Right lobe of liver (tissue), 6 donors: ENCODE measurements at places on chromosomes 3 and 15. TPM values are rescaled to one million over a fixed set of nuclear protein-coding genes. Genes with fewer than 3 reads are reported as not detected.

The STRA6 gene
- total RNA-seq = not detected

The RHCG gene
- 0.37 TPM for total RNA-seq

DNA sequence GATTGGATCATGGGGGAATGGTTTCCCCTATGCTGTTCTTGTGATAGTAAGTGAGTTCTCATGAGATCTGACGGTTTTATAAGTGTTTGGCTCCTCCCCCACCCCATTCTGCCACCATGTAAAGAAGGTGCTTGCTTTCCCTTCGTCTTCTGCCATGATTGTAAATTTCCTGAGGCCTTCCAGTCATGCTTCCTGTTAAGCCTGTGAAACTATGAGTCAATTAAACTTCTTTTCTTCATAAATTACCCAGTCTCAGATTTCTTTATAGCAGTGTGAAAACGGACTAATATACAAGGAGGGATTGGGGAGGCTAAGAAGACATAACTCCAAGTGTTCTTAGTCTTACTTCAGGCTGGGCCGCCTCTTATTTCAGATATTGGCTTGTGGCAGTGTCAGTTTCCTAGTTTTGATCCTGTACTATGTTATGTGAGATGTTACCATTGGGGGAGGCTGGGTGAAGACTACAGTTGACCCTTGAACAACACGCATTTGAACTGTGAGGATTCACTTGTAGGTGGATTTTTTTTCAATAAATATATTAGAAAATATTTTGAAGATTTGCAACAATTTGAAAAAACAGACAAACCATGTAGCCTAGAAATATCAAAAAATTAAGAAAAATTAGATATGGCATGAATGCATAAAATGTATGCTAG, 44.9 kb downstream of the NMD3 start:
- DNase-seq = no peak
- no peaks in the 10 kb centered on the region for H3K4me1 ChIP-seq
- H3K36me3 ChIP-seq = no peaks in the 10 kb centered on the region
- no peaks in the 10 kb centered on the region for H3K27me3 ChIP-seq

GRCh38 chr15:101436526-101436925, 53.0 kb downstream of the PCSK6 start:
- no peak for DNase-seq
- H3K27ac ChIP-seq = peak overlapping the region; percentile 98
- H3K27me3 ChIP-seq = no peaks in the 10 kb centered on the region
- H3K4me1 ChIP-seq = peaks cover 60% of the 10 kb centered on the region
- no peaks in the 10 kb centered on the region for H3K36me3 ChIP-seq

The UMPS gene
- total RNA-seq = 17.5 TPM

- no peak for DNase-seq
- no peak overlapping the region for H3K27ac ChIP-seq
- H3K4me1 ChIP-seq = no peaks in the 10 kb centered on the region
- H3K27me3 ChIP-seq = no peaks in the 10 kb centered on the region
- no peaks in the 10 kb centered on the region for H3K36me3 ChIP-seq
Observed at GRCh38 chr15:53401503-53401902, 358.0 kb downstream of the WDR72 start.

The FXR1 gene
- 56.4 TPM for total RNA-seq

DNA sequence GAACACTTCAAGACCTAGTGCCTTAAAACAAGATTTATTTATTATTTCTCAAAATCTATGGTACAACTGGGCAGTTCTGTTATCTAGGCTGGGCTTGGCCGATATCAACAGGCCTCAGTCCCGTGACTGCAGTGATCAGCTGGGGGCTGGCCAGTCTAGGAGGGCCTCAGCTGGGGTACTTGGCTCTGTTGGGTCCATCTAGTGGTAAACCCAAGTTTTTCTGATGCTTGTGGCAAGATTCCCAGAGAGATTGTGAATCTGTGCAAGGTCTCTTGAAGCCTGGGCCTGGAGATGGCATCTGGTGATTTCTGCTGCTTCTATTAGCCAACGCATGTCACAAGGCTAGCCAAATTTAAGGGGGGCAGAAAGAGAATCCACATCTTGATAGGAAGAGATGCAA, 482.4 kb upstream of the SGO1 start:
- H3K27me3 ChIP-seq = no peaks in the 10 kb centered on the region
- H3K27ac ChIP-seq = no peak overlapping the region
- no peaks in the 10 kb centered on the region for H3K36me3 ChIP-seq
- H3K4me3 ChIP-seq = no peak overlapping the region
- no peak for DNase-seq

DNA sequence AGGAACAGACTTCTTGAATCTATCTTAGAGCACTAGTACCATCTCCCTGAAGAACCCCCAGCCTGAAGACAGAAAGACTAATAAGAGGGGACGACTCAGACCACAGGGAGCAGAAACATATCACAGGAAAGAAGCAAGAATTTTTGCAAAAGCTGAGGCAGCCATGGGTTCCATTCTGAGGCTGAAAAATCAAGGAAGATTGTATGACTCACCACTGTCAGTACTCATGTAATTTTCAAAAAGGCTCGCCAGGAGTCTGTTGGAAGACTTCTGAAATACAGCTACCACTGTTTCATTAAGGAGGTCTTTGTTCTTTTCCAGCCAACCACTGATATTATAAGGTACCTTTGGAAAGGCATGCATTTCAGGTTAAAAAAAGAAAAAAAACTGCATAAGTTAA, 47.5 kb downstream of the MYH15 start:
- H3K4me1 ChIP-seq = no peaks in the 10 kb centered on the region
- DNase-seq = no peak
- H3K27me3 ChIP-seq = no peaks in the 10 kb centered on the region
- H3K36me3 ChIP-seq = no peaks in the 10 kb centered on the region

The RBP2 gene
- not detected for total RNA-seq

The SEMA6D gene
- 2.9 TPM for total RNA-seq
